ENCODE measurements at places on chromosomes 4 and X. TPM values are rescaled to one million over a fixed set of nuclear protein-coding genes. Genes with fewer than 3 reads are reported as not detected.

The EPGN gene
- 1.2 TPM for total RNA-seq

DNA sequence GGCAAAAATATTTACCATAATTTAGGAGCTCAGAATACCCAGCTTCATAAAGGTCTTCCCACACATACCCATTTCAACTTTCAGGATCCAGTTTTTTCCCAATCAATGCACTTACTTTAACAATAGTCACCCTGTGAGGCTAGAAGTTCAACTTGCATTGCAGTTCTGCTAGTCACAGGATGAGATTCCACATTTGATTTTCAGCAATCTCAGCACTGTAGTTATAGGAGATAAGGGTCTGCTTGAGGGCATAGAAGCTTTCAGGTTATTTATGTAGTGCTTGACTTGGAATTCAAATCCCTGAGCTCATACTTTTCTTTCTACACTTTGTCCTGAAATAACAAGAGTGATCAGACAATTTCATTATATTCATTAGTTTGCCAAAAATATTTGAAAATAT lies 78.3 kb upstream of the IL2 start:
- DNase-seq: no peak

- no peak for DNase-seq
Measured at GRCh38 chr4:33873791-33874190, 2370.5 kb downstream of the ARAP2 start.

The IGSF1 gene
- not detected for total RNA-seq

The EXOC1L gene
- total RNA-seq: not detected

DNA sequence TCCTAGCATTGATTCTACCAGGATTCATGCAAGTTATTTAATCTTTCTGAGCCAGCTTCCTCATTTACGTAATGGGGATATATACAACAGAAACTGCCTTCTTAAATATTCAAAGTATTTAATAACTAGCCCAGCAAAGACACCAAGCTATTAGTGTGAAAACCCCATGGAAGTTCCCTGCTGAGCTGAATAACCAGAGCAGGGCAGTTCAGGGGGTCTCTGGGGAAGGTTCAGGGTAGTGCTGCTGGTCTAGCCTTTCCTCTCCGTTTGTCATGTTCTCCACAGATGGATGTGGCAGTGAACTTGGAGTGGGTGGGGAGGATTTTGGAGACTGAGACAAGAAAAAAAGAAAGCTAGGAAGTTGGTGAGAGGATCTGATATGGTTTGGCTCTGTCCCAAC lies 240.8 kb upstream of the TAPT1 start:
- DNase-seq: no peak

The HNRNPH2 gene
- 64.9 TPM for total RNA-seq

The MAGEA8 gene
- total RNA-seq: not detected

- no peak for DNase-seq
Measured at GRCh38 chr4:171376724-171377123, 436.5 kb upstream of the GALNTL6 start.

DNA sequence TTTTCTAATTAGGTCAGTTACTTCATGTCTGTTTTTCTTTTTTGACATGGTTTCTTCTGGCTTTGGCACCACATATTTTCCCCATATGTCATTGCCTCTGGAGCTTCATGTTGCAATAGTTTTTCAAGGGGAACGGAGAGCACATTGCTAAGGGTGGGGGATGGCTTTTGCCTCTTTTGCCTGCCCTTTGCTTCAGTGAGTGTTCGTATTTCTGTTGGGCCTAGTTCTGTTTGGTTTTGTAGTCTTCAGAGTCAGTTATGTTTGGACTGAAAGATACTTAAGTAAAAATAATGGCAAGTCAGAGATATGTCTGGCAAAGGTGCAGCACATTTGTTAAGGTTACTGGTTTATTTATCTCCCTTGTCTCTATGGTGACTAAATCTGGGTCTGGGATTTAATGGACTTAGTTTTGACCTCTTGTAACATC lies 29.1 kb downstream of the FHL1 start:
- DNase-seq: peak; percentile 71

DNA sequence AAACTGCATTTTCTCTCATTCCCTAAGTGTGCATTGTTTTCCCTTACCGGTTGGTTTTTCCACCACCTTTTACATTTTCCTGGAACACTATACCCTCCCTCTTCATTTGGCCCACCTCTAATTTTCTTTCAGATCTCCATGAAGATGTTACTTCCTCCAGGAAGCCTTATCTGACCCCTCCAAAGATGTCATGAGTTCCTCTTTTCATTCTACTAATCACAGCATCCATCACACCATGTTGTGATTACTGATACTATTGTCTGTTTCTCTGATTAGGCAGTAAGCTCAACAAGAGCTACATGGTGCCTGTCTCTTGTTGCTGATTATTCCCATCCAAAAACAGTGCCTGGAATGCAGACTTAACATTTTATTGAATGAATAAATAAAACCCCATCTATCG lies 2.9 kb upstream of the AFP start:
- DNase-seq: no peak

- no peak for DNase-seq
Measured at GRCh38 chr4:114811564-114812301, 213.1 kb downstream of the UGT8 start.

Measured in HFFc6 (cell line).